Stimulated activated effector memory CD8-positive, alpha-beta T cell treated with anti-CD3 and anti-CD28 coated beads, Interleukin-12 subunit alpha, Interleukin-12 subunit beta, amount 100 ng/mL, for 72 hours (primary cell): ENCODE measurements at places on chromosomes 5 and 9.
A peak's percentile ranks its signal among the peaks of the same experiment; 100 is the strongest.

DNA sequence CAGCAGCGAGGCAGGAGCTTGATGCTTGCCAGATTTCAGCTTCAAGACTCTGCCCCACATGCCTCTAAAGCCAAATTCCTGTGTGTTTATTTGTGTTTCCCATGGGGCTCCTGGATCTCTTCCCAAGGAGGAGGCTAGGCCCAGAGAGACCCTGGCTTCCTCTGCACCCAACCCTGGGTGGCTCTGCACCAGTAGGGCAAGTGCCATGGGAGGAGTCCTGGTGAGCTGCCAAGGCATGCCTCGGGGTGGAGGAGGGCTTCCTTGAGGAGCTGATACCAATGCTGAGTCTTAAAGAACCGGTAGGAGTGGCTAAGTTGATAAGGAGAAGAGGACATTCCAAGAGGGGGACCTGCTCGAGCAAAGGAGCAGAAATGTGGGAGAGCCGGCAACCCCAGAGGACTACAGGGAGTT is 6.8 kb upstream of the TIFAB start:
- no peak for DNase-seq

DNA sequence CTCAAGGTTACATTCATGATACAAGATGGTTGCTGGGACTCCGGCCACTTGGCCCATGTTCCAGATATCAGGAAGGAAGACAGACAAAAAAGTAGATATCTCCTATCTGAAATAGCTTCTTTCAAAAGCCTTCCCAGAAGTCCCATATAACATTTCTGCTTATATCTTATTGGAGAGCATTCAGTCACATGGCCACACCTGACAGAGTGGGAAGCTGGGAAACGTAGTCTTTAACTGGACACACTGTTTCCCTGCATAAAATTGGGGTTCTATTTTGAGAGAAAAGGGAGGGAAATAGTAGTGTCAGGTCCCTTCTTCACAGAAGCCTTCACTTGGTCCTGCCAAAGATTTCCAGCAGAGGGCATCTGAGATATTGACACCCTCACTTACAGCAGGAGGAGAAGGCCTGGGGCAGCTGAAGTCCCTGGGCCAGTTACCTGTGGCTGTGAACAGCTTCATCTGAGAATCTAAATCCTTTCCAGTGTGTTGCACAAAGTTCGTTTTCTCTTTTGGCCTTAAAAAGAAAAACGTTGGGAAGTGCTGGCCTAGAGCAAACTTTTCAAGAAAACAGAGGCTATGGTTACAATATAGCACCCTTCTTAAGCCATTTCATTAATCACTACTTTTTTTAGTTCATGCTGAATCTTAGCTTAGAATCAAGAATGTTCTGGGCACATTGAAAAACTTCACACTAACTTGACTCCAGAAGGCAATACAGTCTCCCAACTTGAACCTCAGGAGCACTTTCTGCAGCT is 33.5 kb downstream of the SPEF2 start:
- DNase-seq: peak; percentile 36

DNA sequence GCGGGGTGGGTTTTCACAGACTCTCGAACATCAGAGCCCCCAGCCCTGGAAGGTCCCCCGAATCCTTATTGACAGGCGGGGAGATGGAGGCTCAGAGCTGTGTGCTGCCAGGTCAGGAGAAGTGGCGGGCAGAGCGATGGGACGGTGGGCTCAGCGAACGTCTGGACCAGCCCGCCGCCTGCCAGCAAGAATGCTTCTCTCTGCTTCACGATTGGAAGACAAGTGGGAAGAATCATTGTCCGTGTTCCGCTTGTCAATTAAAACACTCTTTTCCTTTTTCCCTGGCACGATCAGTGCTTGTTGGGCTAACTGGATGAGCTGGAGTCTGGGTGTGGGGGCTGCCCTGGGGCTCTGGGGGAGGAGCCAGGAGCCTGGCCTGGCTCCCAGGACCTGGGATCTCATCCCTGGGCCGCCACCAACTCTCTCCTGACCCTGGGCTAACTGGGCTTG is 1.6 kb downstream of the COL5A1 start:
- no peak for DNase-seq

DNA sequence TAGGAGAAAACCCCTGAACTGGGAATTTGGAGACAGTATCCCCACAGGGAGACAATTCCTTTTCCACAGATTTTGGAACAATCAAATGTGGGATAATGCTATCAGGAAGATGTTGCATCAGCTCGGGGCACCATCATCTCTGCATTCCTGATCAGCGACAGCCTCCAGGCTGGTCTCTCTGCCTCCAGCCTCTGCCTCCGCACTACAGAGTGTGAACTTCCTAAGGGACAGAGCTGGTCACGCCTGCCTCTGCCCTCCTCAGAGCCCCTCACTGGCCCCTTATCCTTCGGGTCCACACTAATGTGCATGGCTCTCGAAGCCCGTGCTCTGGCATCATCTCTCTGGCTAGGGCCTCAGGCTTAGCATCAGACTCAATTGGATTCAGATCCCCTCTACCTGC is 8.6 kb downstream of the FOXI1 start:
- DNase-seq: no peak

DNA sequence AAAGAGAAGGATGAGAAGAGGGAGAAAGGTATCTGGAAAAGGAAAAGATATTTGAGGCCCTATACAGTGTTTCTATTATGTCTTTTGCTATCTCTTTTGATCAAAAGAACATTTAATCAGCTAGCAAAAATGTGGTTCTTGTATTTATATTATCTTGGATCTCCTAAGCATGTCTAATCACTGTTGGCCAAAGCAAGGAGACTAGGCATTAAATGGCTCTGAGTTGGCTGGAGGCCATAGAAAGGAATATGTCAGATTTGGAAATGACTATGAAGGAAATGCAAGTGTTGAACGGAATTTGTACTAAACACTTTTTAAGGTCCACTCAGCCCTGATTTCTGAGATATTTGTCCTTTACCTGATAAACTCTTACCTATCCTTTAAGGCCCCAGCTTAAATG is 22.4 kb upstream of the THG1L start:
- no peak for DNase-seq

DNA sequence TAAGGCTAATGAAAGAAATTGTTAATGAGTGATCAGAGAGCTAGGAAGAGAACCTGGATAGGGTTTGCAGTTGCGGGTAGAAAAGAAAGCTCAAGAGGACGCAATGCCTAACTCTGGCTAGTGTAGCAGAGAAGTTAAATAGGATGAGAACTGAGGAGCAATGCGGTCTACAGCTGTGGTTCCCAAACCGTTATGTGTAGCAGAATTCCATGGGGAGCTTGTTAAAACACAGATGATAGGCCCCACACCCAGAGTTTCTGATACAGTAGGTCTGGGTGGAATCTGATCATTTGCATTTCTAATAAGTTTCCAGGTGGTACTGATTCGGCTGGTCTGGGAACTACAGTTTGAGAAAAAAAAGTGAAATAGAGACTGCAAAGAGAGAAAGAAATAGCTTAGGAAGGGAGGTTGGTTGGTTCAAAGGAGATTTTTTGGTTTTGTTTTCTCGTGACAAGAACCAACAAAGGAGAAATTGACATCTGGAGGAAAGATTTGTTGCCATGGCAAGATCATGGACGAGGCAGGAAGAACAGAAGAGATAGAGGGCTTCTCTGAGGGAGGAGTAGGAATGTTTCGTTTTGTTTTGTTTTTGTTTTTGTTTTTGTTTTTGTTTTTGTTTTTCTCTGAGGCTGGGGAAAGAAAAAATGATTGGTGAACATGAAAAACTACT is 276.1 kb downstream of the ARRDC3 start:
- no peak for DNase-seq

DNA sequence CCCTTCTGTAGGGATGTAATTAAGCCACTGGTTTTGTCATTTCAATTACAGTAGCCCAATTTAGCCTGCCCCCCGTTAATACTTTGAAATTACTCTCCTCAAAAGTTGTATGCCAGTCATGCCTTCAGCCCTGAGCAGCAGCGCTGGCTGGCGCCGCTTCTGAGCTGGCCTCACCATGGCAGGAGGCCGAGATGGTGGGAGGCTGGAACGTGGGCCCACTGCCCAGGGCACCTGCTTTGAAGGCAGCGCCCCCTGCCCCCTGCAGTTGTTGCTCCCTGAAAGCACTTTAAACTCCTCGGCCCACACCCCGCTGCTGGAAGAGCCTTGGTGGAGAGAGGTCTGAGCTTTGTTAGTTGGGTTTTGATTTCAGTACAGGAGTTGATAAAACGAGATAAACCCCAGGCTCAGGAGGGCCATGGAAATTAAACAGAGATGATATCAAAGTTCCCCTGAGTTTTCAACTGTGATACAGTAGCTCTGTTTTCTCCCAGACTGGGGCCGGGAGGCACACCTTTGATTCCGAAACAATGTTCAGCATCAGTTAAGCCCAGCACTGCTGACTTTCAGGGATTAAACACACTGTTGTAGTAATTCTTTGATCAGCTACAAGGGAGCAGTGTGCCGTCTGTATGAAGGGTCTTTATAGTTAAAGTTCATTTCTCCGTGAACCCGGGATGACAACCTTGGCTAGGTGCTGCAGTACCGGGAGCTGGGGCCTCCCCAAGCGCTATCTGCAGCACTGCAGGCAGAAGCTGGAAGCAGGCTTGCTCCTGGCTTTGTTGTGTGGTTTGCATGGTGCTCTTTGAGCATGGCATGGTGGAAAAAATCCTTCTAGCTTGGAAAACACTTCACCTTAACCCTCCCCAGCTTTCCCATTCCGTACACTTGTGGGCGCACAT is 9.5 kb downstream of the MVB12B start:
- no peak for DNase-seq

DNA sequence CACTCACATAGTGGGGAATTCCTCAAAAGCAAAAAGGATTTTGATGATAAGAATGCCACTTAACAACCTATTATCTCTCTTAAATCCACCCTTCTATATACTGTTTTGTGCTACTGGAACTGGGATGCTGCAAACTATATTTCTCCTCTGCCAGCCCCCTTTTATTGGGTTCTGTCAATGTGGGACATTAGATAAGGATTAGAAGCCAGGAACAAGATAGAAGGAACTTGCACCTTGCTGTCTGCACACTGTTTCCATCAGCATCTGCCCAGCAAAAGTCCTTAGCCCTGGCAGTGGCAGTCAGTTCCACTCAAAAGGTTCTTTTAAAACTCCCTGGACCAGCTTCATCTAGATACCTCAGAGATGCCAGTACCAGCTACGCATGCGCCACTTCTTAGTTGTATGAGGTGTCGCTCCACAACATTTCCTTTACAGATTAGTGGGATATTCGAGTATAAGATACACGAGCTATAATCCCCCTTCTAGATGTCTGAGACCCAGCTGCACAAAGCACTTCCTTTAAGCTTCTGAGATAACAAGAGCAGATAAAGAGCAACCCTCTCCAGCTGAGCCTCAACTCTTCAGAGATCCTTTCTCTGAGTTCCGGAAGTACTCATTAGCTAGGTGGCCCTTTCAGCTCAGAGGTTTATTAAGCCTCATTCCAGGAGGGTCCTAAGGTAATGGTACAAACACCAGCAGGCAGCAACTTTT is 45.3 kb downstream of the CERT1 start:
- no peak for DNase-seq

GRCh38 chr9:70668751-70669150 is 254.3 kb upstream of the KLF9 start:
- DNase-seq: no peak

- no peak for DNase-seq
Measured at GRCh38 chr9:26471261-26471660, 421.3 kb downstream of the CAAP1 start.

DNA sequence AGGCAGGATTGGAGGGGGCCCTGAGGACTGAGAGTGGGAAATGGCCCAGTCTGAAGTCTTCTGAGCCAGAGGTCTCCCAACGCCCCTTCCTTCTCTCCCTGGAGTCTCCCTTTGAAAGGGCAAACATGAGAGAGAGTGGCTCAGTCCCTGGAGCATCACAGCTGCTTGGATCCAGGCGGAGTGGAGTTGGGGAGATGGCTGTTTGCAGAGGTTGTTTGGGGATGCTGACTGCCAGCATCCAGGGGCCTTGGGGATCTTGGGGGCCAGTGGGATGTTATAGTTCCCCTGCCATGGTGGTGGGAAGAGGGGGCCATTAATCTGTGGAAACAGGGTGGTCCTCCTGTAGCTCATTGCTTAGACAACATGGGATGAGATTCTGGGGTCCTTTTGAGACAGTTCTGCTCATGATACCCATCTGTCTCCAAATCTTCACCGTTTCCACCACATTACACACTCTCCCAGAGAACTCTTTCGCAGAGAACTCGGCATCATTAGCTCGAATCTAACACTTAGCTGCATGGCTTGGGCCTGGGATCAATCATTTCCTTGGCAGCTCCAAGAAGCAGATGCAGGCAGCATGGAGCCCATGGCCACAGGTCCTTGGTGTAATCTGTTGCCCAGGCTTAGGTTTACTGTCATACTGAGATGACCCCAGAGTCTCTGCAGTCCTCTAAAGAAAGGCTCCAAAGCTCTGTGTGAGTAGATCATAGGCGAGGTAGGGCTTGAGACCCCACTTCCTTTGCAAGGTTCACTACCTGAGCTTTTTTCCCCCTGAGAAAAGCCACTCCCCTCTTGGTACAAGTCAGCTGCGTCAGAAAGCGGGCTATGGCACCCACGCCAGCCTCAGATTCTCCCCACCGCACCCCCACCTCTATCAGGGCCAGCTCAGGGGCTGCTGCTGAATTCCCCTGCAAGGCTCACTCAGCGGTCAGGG is 54.4 kb upstream of the SH3PXD2B start:
- DNase-seq: no peak

- no peak for DNase-seq
Measured at GRCh38 chr9:132669319-132669697, 475 bp downstream of the DDX31 start.

DNA sequence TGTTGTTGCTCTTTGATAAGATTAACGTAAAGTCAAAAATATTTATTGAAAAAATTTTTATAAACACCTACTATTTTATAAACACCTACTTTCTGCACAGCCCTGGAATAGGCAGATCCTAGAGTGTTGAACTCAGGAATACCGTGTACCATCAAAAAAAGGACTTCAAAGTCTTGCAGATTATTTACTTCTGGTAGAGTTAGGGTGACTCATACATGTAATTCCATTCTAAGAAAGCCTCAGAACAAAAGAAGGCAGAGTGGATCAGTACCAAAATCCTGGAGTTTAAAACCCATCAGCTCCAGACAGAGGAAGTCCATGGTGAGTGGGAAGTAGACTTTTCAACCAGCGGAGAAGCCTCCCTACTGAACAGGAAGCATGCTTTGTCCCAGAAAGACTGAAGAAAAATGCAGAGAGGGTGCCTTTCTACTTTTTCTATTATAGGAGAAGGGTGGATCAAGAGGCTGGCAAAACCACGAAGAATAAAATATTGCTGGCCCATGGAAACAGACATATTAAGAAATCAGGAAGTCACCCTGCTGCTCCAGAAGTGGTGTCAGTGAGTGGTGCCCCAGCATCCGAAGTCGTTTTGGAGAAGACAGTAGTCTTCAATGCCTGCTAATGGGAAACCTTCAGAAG is 45.1 kb upstream of the DAB2 start:
- no peak for DNase-seq

GRCh38 chr5:174327317-174327864 is 281.9 kb downstream of the NSG2 start:
- peak; percentile 59 for DNase-seq

DNA sequence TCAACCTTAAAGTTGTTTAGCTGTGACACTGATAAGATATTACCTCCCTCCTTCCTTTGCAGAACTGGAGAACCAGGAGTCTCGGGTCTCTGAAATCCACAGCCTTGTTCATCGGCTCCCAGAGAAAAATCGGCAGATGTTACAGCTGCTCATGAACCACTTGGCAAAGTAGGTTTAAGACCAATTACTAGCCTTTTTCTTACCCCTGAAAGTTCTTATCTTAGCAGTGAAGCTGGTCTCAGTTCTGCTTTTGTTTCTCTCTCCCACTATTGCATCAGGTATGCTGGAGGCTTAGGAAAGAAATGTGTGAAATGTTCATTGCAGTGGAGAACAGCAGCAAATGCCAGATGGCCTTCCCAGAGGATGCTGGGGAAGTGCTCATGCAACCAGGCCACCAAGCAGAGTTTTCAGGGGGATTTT is 287.4 kb downstream of the ARHGAP26 start:
- DNase-seq: no peak
